ENCODE measurements at places on chromosomes 7 and 10.

DNA sequence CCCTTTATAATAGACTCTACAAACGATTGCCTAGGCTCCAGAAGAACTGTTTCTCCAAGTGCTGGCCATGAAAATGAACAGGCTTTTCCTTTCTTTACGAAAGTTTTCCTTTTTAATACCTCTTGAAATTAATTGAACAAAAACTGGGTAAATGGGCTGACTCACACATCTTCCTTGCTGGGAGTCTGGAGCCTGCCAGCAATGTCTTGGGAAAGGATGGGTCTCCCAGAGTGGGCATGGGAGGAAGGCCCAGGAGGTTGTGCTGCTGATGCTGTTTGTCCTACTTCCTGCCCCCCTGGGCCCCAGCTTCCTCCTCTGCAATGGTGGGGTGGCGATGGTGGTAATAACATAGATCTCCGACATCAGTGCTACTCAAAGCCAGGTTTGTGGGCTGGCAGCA, 174.1 kb downstream of the RPS24 start:
- no peak for DNase-seq

GRCh38 chr7:24395512-24395911, 111.5 kb downstream of the NPY start:
- no peak for DNase-seq

- DNase-seq = no peak
These were observed 75.9 kb downstream of the ICA1 start for GRCh38 chr7:8185926-8186683.

DNA sequence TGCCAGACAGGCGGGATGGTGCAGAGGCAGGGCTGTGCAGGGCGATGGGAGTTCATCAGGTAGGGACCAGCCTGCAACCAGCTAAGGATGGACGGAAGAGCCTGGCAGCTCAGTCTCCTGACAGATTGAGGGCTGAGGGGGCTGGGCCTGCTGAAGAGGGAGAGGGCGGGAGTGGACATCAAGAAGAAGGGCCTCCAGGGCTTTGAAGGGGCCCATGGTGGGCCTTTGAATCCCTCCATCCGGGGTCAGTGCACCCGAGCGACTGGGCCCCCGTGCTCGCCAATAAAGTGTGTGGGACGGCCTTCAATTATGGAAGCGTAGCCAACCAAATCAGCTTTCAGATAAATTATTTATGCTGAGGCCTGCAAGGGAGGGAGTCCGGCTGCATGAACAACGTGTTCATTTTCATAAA, 431.2 kb downstream of the RPS24 start:
- DNase-seq = no peak

DNA sequence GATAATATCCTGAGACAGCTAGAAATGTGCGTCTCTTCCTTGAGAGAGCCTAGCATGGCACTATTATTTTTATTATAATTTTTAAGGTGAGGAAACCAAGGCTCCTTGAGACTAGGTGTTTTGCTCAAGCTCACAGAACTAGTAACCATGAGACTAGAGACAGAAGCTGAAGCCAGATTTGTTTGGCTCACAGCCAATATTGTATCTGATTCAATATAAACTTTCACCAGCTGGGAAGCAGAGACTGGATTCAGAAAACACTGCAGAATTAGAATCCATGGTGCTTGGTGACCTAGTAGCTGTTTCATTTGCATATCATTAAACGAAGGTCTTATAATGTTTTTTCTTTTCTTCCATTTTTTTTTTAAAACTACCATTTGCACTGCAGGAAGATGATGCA, 64.4 kb downstream of the DNAJB9 start:
- no peak for DNase-seq

GRCh38 chr7:146249272-146249671, 132.7 kb downstream of the CNTNAP2 start:
- no peak for DNase-seq

DNA sequence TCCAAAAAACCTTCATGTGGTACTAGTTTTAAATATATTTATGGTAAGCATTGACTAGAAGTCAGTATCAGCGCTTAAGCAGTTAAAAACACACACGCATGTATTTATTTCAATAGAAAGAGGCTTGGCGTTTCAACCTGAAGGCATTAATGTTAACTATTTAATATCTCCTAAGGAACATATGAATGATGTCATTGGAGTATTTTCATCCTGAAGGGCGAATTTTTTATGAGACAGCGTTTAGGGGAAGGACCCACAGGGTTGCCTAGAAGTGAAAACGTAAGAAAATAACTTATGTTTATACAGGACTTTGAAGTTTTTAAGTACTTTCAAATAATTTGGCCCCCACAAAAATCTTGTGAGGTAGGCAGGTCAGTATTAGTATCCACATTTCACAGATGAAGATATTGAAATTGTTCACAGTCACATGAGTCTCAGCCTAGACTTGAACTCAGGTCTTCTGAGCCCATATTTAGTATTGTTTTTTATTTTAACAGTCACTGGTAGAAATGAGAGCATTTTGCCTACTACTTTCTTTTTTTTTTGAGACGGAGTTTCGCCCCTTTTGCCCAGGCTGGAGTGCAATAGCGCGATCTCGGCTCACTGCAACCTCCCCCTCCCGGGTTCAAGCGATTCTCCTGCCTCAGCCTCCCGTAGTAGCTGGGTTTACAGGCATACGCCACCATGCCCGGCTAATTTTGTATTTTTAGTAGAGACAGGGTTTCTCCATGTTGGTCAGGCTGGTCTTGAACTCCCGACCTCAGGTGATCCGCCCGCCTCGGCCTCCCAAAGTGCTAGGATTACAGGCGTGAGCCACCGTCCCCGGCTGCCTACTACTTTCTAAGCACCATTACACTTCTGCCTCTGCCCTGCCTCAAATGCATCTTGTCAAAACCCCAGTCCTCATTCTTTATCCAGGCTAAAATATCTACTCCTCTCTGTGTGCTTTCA, 1.8 kb downstream of the SLK start:
- DNase-seq = no peak

DNA sequence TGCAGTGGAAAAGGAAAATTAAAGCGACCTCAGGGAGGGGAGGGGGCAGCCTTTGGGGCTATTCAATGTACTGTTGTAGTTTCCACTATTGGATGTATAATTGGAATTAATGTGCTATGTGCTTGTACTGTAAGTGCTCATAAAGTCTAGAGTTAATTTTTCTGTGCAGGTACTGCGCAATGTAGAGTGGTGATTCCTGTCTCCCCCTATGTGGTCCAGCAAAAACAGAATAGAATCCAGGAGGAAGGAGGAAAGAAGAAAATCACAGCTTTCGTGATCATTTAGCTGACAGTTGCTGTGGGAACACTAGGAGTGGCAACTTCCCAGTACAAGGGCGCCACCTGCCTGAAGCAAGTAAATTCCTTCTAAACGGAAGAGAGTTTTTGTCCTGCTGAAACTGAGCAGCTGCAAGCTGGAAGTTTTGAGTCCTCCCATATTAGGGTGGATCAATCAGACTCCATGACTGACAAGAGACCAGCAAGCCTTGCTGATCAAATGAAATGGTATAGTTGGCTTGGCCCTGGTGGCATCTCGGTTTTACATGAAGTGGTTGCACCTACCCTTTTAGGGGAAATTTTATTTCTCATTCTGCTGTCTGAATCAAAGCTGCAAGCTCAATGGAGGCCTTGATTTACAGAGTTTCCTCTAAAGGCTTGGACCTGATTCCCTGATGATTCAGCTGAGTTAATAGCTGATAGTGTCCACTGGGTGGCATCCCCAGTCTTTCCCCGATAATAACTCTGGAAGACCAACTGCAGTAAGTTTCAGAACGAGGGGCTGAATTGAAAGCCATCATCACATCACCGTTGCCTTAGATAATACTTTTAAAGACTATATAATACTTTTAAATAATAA, 299.8 kb downstream of the HGF start:
- peak; percentile 15 for DNase-seq

DNA sequence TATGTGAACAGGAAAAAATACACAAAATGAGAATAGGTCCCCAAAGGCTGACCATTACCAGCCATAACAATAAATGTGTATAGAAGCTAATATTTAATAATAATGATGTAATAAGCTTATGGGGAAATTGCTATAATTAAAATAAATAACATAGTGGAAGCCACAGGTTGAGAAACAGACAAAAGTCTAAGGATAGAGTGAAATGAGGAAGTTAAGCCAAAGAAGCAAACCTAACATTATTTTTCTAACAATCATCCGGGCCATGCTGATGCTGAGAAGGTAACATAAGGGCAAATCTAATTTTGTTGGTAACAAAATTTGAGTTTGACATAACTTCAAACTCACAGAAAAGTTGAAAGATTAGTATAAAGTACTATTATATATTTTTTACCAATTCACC, 115.9 kb downstream of the MICU1 start:
- no peak for DNase-seq

GRCh38 chr7:28723336-28723735, 234.8 kb downstream of the TRIL start:
- DNase-seq = no peak

DNA sequence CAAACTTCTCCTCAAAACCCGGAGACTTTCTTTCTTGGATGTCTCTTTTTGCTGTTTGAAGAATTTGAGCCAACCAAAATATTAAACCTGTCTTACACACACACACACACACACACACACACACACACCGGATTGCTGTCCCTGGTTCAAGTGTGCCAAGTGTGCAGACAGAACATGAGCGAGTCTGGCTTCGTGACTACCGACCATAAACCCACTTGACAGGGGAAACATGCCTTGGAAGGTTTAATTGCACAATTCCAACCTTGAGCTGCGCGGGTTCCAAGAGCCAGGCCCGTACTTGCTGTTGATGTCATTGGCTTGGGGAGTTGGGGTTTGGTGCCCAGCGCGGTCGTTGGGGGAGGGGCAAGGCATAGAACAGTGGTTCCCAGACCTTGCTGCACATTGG, 1.7 kb downstream of the EGFR start:
- no peak for DNase-seq

GRCh38 chr10:35089611-35090161, 455 bp downstream of the CUL2 start:
- DNase-seq = no peak

- DNase-seq = no peak
These were observed 32.8 kb downstream of the RHOBTB1 start for GRCh38 chr10:60911216-60911615.

DNA sequence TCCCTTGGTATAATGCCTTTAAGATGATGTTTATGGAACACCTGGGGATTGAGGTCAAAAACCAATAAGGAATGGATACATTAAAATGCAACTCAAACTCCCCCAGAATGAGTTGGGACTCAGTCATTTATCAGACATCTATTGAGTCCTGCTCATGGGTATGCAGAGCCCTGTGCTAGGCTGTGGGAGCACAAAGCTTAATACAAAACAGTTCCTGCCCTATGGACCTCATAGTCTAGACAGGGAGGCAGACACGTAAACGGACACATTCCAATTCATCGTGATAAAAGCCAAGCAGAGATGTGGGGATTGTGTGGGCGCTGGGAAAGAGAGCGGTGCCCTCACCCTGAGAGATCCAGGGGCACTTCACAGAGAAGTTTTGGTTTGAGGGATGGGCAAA, 181.7 kb downstream of the PTEN start:
- DNase-seq = no peak

DNA sequence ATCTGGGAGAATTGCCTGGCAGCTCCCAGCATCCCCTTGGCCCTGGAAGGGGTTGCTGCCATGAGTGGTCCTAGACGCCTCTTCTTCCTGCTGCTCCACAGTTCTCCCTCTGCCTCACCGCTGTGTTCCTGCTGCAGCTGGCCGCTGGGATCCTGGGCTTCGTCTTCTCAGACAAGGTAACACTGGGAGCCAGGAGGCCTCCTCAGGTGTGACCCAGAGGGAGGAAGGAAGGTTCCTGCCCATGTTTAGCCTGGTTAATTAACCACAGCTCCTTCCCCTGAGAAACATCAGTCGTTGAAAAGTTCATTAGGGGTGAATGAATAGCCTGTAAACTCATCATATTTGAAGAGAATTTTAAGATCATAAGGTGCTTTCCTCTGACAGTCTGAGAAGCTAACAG, 18.2 kb downstream of the TSPAN33 start:
- no peak for DNase-seq

DNA sequence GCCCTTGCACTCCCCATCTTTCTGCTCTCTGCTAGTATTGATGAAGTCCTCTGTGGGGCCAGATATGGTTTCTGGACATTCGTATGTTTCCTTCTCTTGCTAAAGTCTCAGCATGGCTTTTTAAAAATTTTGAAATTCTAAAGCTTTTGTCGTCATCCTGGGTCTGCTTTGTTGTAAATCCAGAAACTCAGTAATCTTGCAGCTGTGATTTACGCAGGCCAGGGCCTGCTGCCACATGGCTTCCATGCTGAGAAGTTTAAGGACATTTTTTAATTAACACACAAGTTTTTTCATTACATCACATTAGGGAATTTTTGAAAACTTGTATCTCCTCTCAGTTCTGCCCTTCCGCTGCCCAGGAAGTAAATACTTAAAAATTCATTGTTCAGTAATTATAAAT, 686.1 kb upstream of the IGFBP3 start:
- no peak for DNase-seq

DNA sequence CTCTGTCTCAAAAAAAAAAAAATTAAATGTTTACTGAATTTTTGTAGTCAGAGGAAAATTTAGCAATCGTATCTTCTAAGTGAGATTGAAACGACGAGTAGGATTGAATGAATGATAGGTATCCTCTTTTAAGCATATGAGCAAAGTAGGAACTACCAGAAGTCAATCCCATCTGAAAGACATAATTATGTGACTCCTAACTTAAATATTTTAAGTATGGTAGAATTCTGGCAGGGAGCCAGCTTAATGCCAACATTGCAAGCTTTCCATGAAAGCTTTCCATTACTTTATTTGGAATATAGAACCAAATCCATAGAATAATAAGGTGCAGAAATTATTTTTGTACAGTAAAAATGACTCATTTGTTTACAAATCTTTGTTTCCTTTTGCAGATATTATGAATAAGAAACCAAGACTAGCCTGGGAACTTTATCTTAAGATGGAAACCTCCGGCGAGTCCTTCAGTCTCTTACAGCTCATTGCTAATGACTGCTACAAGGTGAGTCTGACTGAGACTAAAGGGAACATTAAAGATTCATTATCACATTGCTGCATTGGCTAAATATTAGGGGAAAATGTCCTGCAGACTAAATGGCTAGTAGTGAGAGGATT, 50.2 kb upstream of the UBN2 start:
- DNase-seq = no peak

DNA sequence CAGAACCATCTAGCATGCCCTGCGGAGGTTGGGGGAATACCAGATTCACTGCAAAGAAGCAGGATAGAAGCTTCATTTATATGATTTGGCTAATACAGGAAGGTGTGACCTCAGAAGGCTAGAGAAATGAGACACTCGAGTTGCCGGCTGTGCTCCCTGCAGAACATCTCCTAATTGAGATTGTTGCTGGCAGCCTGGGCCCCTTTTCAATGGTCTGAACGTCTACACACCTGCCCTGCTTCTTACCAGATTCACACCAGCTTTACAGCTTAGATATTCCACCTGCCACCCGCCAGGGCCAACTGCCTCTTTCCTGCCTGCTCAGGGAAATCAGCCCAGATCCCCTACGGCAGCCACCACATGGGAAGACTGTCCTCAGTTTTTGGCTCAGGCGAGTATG, 475.3 kb upstream of the AUTS2 start:
- no peak for DNase-seq

DNA sequence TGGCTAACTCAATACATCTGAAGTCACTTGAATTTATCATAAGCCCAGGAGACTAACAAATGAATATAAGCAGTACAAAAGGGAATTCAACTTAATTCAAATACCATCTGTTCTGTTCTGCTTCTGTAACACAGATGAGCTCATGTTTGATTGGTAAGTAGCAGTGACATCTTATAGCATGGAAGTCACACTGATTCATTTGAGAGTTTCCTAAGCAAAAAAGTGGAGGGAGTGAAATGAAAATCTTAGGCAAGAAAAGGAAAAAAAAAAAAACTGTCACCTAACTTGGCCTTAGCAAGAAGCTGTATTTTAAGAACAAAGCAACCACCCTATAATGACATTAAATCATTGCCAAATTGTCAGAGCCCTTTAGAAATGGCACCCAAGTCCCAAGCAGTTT, 49.5 kb downstream of the SMURF1 start:
- no peak for DNase-seq
